ENCODE measurements at places on chromosomes 6 and 20.
A peak's percentile ranks its signal among the peaks of the same experiment; 100 is the strongest.

- no peak for DNase-seq
Observed at GRCh38 chr6:7505189-7505699, 36.2 kb upstream of the DSP start.

GRCh38 chr20:38034108-38034649, 633 bp downstream of the RPRD1B start:
- no peak for DNase-seq

DNA sequence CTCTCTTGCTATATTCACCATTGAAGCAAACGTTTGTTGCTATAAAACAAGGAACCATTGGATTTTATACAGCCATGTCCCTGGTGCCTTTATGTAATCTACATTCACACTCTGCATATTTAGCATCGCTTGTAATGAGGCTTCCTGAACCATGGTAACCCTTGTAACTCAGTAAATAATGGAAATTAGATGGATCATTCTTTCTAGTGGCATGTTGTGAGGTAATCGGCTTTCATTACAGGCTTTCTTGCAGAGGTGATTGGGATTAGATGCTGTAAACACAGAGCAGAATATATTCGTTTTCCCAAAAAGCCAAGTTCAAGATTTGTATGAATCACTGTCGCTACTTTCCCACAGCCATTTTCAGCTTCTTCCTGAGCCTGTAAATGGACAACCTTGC, 36.1 kb downstream of the SMPDL3A start:
- no peak for DNase-seq

- DNase-seq, result no peak
Observed at GRCh38 chr6:156060013-156060412, 604.4 kb upstream of the NOX3 start.

- DNase-seq, result no peak
Observed at GRCh38 chr6:37150314-37150713, 19.6 kb upstream of the PIM1 start.

GRCh38 chr6:18211338-18211737, 53.0 kb downstream of the DEK start:
- DNase-seq, result no peak

GRCh38 chr20:9220874-9221547, 152.1 kb downstream of the PLCB4 start:
- DNase-seq, result no peak

DNA sequence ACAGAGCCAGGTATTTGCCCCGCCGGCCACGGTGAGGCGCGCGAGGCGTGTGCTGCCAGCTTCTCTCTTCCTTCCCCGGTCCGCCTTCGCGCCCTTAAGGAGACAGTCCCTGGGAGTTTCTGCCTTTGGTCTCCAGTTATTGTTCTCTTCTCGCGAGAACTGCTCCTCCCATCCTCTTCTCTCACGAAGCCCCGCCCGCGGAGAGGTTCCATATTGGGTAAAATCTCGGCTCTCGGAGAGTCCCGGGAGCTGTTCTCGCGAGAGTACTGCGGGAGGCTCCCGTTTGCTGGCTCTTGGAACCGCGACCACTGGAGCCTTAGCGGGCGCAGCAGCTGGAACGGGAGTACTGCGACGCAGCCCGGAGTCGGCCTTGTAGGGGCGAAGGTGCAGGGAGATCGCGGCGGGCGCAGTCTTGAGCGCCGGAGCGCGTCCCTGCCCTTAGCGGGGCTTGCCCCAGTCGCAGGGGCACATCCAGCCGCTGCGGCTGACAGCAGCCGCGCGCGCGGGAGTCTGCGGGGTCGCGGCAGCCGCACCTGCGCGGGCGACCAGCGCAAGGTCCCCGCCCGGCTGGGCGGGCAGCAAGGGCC, at the start of gene MAPK14:
TSS of gene MAPK14 (plus strand) at position 308 of the 587 bp plus-strand sequence. CDS start 350 bp downstream, outside the sequence.
- peak; percentile 99 for DNase-seq
